ENCODE measurements at places on chromosomes 2 and 18.

DNA sequence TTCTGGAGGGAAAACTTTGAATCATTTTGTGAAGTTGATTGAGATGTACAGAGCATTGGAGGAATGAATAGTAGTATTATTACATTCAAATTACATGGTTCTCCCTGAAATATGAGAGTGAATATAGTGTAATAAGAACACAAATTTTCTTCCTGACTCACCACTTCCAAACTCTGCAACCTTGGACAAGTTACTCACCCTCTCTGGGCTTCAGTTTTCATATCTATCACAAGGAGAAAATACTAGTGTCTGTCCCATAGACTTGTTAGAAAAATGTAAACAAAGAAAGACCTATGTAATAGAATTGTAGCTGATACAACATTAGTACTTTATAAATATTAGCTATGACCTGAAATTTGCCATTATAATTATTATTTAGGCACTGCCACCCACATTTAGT lies 150.8 kb downstream of the LRRTM1 start:
- DNase-seq = no peak

DNA sequence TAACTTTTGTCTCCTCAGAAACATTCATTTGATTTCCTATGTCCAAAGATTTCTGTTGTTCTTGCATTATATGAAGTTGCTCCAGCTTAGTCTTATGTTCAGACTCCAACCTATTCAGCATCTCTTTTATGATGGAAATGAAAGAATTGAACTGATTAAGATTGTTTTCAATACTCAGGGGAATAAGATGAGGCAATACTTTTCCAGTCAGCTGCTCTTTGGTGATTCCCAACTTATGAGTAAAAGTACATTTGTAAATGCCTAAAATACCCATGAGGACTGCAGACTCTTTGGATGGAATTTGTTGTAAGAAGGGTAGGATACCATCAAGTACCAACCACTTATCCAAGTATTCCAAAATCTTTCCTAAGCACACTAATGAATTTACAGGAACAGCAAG lies 39.8 kb downstream of the TRAK2 start:
- no peak for DNase-seq

- no peak for DNase-seq
These were observed 18.3 kb downstream of the NHEJ1 start for GRCh38 chr2:219142329-219142728.

GRCh38 chr2:134152045-134153010 lies 101.5 kb upstream of the MGAT5 start:
- no peak for DNase-seq

DNA sequence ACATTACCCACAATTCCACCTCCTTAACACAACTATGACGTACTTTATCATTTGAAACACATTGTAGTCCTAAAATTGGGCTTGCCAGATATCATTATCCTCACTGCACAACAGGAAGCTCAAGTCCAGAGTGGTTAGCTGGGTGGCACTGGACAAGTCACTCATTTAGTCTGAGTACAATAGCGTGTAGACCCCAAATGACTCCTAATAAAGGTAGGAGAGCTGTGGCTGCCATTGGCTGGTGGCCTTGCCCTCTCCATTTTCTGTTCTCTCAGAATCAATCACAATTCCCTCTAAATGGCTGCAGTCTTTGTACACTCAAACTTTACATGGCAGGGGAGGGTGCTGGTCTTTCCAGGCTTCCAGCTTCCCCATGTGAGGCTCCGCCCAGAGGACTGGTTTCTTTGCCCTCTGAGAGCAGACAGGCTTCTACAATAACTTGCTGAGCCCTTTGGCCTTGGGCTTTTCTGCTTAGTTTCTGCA lies 11.7 kb downstream of the PSTPIP2 start:
- DNase-seq = no peak

DNA sequence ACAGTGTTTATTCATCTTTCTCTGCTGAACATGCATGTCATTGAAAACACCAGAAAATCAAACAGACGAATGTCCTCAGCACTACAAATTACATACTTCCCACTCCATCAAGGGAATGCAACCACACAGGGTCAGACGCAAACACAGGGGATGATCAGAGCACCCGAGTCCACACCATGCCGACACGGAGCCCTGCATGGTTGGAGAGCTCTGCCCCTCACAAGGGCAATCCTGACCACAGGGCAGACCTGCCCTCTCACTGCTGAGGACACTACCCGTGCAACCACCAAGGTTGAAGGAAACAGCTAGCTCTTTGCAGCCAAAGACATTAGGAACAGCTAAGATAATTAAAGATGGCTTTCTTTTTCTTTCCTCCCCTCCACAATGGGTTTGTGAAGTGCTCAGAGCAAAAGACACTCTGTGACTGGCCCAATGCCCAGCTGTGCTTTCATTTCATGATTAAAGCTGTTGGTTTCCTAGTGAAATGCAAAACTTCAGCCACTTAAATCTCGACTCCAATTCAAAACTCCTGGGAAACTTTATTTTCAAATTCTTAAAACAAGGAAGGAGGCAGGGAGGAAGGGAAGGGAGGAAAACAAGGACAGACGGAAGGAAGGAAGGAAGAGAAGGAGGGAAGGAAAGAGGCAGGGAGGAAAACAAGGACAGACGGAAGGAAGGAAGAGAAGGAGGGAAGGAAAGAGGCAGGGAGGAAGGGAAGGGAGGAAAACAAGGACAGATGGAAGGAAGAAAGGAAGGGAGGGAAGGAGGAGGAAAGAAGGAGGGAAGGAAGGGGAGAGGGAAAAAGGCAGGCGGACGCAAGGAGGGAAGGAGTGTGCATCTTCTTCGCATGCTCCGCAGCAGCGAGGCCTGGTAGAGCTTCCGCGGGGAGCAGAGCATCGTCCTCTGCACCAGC lies 65.8 kb downstream of the NDUFA10 start:
- DNase-seq = no peak

DNA sequence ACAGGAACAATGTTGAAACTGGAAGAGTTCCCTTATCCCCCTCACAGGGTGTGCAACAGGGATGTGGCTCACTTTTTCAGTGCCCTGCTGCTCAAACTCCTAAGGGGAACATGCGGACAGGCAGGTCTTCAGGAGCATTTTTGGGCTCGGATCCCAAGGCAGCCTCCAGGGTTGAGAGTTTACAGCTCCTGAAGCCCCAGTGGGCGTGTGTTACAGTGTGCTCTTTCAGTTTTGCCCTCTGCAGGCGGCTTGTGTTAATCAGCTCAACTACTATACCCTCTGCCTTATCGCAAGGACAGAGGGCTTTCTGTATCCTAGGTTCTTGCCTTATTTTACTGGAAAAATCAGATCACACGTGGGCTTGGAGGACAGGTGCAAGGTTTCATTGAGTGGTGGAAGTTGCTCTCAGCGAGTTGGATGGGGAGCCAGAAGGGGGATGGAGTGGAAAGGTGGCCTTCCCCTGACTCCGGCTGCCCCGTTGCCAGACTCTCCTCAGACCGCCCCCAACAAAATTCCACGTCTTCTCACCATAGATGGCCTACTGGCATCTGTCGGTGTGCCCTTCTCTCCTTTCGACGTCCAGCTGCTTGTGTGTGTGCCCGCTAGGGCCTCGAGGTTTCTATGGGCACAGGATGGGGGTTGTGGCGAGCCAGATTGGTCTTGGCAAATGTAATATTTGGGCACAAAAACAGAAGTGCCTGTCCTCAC lies 541.9 kb downstream of the TMX3 start:
- no peak for DNase-seq

GRCh38 chr18:1653873-1654272 lies 749.2 kb downstream of the ADCYAP1 start:
- DNase-seq = no peak

DNA sequence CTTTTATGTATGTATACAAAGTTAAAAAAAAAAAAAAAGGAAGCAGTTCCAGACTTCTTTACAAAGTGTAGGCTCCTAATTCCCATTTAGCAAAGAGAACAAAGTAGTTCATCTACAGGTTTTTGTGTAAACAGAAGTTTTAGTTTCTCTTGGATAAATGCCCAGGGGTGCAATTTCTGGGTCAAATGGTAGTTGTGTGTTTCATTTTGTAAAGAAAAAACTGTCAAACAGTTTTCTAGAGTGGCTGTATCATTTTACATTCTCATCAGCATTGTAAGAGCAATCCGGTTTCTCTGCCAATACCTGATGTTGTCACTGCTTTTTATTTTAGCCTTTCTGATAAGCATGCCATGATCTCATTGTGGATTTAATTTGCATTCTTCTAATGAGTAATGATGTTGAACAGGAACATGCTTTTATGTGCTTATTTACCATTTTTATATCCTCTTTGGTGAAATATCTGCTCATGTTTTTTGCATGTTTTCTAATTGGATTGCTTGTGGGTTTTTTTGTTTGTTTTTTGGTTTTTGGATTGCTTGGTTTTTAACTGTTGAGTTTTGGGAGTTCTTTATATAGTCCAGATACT lies 16.6 kb upstream of the PSME4 start:
- no peak for DNase-seq

DNA sequence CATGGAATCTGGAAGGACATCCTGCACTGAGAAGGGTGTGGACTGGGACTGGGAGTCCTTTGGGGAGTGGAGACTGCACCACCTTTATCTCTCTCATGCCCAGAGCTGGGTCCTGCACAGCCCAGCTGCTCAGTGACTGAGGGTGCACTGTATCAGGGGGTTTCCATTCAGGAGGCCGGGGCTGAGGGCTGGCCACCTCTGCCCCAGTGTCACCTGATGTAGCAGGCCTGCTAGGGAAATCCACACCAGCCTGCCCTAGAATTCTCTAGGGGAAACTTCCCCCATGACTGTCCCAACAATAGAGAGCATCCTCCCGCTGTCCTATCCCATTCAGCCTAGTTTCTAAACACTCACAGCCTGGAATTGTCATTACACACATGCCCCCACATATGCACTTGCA lies 116.7 kb downstream of the CTIF start:
- no peak for DNase-seq

DNA sequence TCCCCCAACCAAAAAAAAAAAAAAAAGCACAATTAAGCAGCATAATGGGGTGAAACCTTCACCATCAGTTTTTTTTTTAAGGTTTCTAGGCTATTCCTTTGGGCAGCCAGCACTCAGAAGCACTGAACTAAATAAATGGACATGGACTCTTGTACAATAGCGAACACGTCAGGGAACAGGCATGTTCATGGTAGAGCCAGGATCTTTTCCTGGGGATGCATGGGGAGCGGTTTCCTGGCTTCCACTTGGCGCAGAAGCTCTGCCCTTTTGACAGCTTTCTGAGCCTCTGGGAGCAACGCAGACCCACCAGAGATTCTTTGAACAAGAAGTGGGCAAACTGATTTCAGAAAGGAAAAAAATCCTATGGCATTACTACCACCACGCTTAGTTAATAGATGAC lies 35.0 kb downstream of the ALPK2 start:
- DNase-seq = no peak

DNA sequence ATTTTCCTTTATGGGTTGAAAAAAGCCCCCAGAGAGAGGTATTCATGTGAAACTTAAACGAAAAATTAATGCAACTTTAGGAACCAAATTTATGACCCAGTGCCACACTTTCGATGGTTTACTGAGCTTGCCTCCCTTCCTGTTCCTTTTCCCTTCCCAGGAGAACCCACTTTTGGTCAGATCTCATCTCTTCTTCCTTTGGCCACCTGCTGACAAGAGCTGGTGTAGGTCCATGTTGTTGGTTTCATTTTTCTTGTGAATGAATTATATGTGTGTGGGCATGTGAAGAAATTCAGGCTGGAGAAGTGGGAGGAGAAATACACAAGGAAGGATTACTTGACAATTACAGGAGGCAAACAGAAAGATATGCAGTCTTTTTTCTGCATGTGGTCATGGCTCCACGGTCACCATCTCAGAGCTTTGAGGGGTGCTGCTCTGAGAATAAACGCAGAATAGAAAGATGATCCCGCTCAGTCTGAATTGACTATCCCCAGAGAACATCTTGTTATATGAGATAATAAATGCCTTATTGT lies 111.3 kb upstream of the TCF4 start:
- DNase-seq = no peak

- no peak for DNase-seq
These were observed 22.2 kb upstream of the MLPH start for GRCh38 chr2:237464757-237465391.

GRCh38 chr2:84022810-84023431 lies 436.2 kb downstream of the SUCLG1 start:
- DNase-seq = no peak

DNA sequence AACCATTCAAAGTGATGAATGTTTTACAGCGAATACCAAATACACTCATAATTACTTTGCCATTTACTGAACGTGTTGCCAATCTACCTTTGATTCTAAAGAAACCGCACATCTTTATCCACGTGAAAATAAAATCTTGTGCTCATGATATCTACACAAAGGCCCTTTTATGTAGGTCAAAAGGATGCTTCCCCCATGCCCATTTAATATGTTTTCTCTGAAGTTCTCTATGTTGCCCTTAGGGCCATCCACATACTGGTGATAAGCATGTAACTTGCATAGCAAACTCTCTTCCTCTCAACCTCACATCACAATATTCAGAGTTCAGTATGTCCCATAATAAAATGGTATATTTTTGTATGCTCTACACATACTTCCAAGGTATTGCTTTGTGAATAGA lies 380.0 kb upstream of the FIGN start:
- no peak for DNase-seq

GRCh38 chr2:119472749-119473148 lies 41.1 kb downstream of the TMEM37 start:
- DNase-seq = no peak

DNA sequence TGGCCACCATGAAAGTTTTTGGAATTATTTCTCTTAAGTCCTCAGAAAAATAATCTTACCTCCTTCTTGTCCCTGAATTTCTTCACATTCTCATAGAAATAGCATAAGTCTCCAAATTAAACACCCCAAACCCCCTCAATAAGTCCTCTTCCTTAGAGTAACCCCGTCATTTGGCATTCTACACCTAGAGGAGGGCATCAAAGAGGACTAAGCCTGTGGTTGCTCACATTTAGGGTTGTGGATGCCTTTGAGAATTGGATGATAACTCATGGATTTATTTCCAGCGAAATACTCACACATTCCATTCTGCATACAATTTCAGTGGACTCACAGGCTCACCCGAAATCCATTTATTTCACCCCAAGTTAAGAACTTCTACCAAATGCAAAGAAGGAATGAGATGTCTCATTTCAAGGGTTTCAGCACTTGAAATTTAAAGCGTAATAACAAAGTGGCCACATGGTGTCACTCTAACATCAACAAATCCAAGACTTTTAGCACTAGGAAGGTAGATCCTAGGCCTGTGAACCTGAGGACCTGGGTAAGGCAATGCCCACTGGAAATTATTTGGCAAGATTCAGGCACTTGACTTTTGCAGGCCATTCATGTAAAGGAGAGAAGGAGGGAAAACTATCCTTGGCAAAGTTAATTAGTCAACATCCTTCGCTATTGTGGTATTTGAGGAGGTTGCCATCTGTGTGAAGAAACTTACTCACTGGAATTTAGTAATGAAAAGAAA lies 24.6 kb downstream of the DYTN start:
- no peak for DNase-seq
